ENCODE measurements at places on chromosomes 5 and 9.

DNA sequence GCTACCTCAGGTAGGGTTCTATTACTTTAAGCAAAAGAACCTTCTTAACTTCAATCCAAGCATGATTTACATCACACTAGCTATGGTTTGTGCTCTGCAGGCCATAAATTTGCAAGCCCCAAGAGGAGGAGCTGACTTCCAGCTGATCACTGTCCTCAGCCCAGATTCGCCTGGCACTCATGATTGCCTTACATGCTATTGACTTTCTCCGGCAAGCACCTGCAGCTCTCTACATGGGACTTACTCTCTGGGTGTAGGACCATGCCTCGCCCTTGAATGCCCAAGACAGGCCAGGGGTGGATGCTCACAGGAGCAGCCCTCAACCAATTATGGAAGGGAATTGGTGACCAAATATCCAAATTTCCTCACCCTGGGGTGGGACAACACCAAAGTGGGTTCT, 99.8 kb downstream of the ESM1 start:
- DNase-seq, result no peak

GRCh38 chr5:140969880-140970279, 3.6 kb downstream of the PCDHAC2 start:
- DNase-seq, result no peak

GRCh38 chr9:14909181-14909580, 1.0 kb downstream of the FREM1 start:
- DNase-seq, result no peak

DNA sequence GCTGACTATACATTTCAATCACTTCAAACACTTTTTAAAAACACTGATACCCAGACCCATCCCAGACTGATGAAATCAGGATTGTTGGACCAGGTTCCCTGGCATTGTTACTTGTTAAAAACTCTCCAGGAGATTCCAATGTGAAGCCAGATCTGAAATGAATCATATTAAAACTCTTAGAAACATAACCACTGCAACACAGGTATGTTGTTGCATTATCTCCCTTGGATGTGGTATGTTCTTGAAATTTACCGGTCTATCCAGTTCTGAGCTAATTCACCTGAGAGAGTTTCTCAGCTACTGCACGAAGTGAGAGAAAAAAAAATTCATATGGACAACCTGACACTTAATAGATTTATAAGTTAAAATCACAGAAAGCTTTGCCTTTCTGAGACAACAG, 21.8 kb downstream of the MEF2C start:
- DNase-seq, result no peak

- no peak for DNase-seq
These were observed 157.7 kb downstream of the NR2F1-AS1 start for GRCh38 chr5:93423300-93423699.

- DNase-seq, result no peak
These were observed 258.1 kb downstream of the SYK start for GRCh38 chr9:91059713-91060112.

GRCh38 chr9:84818791-84819190, 149.3 kb downstream of the NTRK2 start:
- no peak for DNase-seq

GRCh38 chr9:89467278-89467625, 30.7 kb downstream of the SEMA4D start:
- DNase-seq, result no peak

- DNase-seq, result no peak
These were observed 1.2 kb downstream of the LHFPL2 start for GRCh38 chr5:78647351-78647818.

DNA sequence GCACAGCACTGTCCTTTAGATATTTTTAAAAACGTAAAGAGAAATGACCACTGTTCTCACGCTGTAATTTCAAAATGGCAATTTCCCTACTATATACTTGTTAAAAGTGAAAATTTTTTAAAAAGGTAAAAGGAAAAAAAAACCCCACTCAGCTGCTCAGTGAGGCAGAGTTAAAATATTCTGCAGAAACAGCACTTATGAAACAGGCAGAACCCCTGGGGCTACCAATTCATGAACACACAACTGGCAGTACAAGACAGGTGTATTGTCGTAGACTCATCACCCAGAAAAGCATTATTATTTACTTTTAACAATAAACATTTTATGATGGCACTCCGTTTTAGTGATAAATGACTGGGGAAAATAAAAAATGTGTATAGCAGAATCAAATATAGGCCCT, 1.5 kb upstream of the RASGRF2 start:
- no peak for DNase-seq

GRCh38 chr5:171342362-171343111, 33.5 kb downstream of the TLX3 start:
- DNase-seq, result peak; percentile 58

GRCh38 chr5:124705577-124705976, 40.9 kb downstream of the ZNF608 start:
- no peak for DNase-seq

- no peak for DNase-seq
These were observed 389.4 kb downstream of the RAB3C start for GRCh38 chr5:58972301-58972700.

GRCh38 chr9:68841276-68842052, 136.4 kb downstream of the PIP5K1B start:
- no peak for DNase-seq

DNA sequence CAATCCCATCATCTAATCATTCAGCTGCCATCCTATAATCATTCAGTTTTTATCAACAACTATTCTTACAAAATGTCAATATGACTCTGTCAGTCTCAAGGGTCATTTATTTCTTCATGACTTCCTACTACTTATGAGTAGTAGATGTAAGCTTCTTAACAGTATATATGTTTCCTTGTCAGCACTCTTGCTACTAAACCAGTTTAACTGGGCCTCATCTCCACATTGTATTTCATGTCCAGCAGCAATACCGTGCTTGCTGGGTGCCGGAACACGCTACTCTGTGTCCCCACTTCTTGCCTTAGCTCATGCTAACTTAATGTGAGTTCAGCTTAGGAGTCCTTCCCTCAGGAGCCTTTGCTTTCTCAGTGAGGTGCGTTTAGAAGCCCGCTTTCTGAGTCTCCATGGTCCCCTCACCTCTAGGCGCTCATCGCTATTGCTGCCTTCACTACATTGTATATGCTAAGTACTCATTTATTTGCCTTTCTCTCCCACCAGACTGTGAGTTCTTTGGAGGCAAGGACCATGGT, 32.9 kb downstream of the ELL2 start:
- DNase-seq, result no peak

DNA sequence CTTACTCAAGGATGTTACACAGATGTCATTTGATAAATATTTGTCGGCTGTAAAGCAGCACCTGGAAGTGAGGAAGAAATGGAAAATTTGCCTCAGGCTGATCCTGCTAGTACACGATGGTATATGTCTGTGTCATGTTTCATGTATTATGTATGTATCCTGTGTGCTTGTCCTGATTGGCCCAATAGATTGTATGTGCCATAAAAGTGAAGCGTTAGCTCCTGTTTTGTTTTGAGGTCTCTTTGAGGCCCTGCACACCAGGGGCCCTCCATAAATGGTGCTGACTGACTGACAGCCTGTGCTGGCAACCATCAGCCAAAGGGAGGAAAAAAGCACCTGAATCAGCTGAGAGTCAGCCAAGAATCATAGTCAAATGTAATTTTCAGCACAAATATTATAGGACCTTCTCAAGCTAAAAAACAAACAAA, 11.8 kb upstream of the LNPEP start:
- DNase-seq, result no peak

GRCh38 chr9:23945897-23946296, 119.9 kb upstream of the ELAVL2 start:
- DNase-seq, result no peak

- DNase-seq, result no peak
These were observed 100.1 kb upstream of the LRRTM2 start for GRCh38 chr5:138975098-138975847.

DNA sequence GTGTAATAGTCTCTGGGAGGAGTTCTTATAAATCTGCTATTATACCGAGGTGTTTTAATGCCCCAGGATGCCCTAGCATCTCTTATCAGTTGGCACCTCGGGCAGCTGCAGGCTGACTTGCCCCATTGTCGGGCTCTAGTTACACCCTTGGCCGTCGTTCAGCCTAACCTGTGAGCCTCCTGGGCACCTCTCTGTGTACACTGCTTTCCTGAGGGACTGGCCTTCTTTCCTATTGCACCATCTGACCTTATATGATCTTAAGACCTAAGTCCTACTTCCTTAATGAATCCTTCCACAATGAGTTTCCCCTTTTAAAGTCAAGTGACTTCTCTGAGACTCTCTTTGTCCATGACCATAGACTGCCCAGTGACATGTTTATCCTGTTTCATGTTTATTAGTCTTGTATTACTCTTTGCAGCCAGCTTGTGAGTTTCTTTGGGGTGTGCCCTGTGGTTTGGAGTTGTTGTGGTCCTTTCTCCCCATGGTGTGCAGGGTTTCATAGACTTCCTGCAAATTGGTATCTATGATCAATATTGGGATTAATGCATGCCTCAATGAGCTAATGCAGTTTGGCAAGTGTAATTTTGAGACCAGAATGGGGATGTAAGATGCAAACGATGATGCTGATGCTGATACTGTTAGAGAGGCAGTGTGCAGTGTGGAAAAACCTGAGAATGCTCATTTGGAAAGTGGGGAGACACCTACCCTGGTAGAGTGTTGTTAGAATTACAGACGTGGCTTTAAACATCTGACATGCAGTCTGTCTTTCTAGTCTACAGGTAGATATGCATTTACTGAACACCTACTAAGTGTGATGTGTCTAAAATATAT, 4.9 kb downstream of the DAPK1 start:
- no peak for DNase-seq

- DNase-seq, result no peak
These were observed 445.5 kb upstream of the CDH10 start for GRCh38 chr5:25090275-25090674.

- DNase-seq, result no peak
These were observed 564 bp upstream of the AIF1L start for GRCh38 chr9:131095666-131096268.

DNA sequence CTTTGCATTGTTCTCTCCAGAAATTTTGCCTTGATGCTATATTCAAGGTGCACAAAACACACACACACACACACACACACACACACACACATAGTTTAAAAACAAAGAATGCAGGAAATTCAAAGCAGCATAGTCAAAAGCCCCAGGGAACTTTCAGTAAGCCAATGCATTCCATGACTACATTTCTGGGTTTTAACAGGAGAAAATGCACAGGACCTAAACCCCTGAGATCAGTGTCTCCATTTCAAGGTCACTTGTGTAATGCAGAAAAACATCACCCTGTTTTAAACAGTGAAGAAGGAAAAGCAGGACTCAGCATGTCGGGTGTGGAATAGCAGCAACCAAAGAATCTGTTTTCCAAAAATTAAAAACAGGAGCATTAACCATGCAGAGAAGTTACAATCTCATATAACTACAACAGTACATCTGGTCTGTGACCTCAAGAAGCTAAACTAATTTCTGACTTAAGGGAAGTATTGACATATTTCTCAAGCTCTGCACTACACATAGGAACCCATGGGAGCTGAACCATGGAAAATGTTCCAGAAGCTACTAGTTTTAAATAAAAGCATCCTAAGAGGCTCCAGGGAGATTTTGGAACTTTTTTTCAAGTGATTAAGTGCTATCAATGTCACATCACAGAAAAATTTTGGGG, 296.7 kb downstream of the HINT1 start:
- no peak for DNase-seq

DNA sequence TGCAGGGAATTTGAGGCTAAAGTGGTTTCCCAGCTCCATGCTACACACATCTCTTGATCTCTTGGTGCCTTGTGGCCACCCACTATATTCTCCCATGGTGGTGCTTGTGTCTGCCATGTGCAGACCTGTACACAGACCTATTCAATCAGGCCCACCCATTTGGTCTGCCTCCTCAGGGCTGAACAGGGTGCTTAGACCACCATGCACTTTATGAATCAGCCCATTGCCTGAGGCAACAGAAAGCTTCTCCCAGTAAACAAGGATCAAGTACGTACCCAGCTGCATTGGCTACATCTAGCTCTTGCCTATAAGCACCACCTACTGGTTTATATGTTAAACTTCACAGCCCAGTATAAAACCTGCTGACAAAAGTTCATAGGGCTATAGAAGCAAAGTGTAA, 664.3 kb upstream of the EDIL3 start:
- no peak for DNase-seq

DNA sequence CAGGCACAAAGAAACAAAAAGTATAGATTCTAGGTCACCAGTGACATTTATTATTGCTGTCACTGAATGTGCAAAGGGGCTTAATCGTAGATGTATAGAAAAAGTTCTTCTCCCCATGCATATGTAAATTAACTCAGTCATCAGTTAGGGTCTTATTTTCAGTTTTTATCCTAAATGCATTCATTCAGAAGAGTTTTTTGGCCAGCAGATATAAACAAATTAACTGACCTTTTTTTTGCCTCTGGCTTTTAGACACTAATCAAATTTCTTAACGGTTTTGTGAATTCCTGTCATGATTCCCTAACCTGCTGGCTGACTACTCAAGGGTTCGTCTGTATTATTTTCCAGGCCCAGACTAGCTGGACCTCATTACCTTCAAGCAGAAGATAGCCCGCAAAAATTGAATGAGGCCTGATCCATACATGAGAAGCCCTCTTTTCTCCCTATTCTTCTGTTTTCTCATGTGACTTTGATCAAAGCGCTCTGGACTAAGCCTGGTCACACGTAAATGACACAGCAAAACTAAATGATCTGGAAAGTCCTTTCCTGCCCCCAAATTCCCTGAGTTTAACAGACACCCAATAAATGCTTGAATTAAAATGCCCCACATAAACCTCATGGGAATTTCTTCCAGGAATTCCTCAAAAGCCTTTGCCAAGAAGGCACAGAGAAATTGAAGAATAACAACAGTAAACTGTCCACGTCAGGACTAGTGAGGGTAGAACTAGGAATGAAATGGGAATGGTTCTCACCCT, 83.7 kb downstream of the MYO10 start:
- DNase-seq, result no peak

GRCh38 chr5:66494437-66494836, 101.8 kb upstream of the MAST4 start:
- no peak for DNase-seq

GRCh38 chr9:2340046-2340760, 281.4 kb upstream of the VLDLR start:
- no peak for DNase-seq

DNA sequence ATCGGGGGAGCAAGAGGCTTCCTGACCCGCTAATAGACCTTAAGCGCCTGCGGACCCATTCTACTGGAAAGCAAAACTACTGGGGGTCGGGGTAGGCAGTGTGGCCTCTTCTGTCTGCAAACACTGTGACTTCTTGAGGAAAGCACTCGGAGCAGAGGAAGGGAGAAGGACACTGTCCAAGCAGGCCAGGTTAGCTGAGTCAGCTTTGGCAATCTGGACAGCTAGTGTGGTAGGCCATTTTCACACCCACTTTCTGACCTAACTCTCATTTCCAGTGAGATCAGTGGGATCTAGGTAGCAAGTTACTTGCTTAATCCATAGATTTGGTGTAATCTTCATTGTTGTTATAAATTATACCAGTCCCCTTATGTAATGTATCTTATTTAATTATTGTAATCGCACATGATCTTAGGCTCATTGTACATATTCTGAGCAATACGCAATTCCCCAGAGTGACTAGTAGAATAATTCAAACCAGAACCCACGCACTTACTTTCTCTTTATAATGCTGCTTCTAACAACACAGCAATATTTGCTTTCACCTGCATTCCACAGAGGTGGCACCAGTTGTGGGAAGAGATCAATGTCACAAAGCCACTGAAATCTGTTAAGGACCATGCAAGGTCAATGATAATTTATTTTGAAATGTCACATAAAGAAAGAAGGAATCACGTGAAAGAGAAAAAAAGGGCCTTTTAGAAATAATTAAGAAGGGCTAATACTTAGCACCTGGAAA, 82.9 kb downstream of the NREP start:
- DNase-seq, result no peak
